ENCODE measurements at places on chromosomes 7 and 10. TPM values are rescaled to one million over a fixed set of nuclear protein-coding genes. Genes with fewer than 3 reads are reported as not detected.

Gene ALOX5
- 5.7 TPM for total RNA-seq

Gene FAM3C
- total RNA-seq = 59.1 TPM

Gene GIMAP6
- total RNA-seq = not detected

Gene CEP55
- 15.0 TPM for total RNA-seq

Gene ANKRD61
- total RNA-seq = 0.42 TPM

Gene OR2A42
- 0.27 TPM for total RNA-seq

Gene GPC2
- total RNA-seq = 48.8 TPM

Gene SUFU
- 6.6 TPM for total RNA-seq

Gene CUX1
- 64.0 TPM for total RNA-seq

Gene GPR15LG
- not detected for total RNA-seq

Gene FAM25A
- not detected for total RNA-seq

Gene CACNA2D1
- 33.7 TPM for total RNA-seq

Gene GOLGA7B
- total RNA-seq = 0.14 TPM

Gene SCIN
- total RNA-seq = 0.80 TPM
